ENCODE measurements at places on chromosomes 1 and 21. TPM values are rescaled to one million over a fixed set of nuclear protein-coding genes. Genes with fewer than 3 reads are reported as not detected.

CACNA1E gene
- total RNA-seq = not detected

SNIP1 gene
- 16.0 TPM for total RNA-seq

INSRR gene
- total RNA-seq = not detected

NEXN gene
- 6.7 TPM for total RNA-seq

SLC41A1 gene
- 19.6 TPM for total RNA-seq

MARK1 gene
- total RNA-seq = 0.11 TPM

DYNLT5 gene
- not detected for total RNA-seq

TCP10L gene
- total RNA-seq = 0.80 TPM

ITSN1 gene
- total RNA-seq = 20.8 TPM

S100A9 gene
- total RNA-seq = 0.59 TPM

DNALI1 gene
- total RNA-seq = not detected

VASH2 gene
- 3.0 TPM for total RNA-seq

SLC44A3 gene
- total RNA-seq = 1.6 TPM

CFHR1 gene
- total RNA-seq = not detected

STUM gene
- not detected for total RNA-seq

GPR89A gene
- 15.2 TPM for total RNA-seq

FABP3 gene
- not detected for total RNA-seq

AGT gene
- 0.15 TPM for total RNA-seq

RCC2 gene
- 49.4 TPM for total RNA-seq

IRF6 gene
- total RNA-seq = 0.14 TPM

PCBP3 gene
- 0.98 TPM for total RNA-seq

SIM2 gene
- total RNA-seq = 6.1 TPM

KANK4 gene
- 0.28 TPM for total RNA-seq

KRTAP19-8 gene
- not detected for total RNA-seq

CD1E gene
- not detected for total RNA-seq

SH3BGR gene
- 0.49 TPM for total RNA-seq

ZMPSTE24 gene
- 35.9 TPM for total RNA-seq

NVL gene
- total RNA-seq = 17.8 TPM

C21orf58 gene
- 3.5 TPM for total RNA-seq

TARDBP gene
- total RNA-seq = 186 TPM

ILDR2 gene
- 0.01 TPM for total RNA-seq

H3-3A gene
- total RNA-seq = 439 TPM
